ENCODE measurements at places on chromosomes 12 and 14. TPM values are rescaled to one million over a fixed set of nuclear protein-coding genes. Genes with fewer than 3 reads are reported as not detected.

Gene ZC2HC1C
- 6.7 TPM for total RNA-seq

Gene SPX
- total RNA-seq = 2.3 TPM

Gene SYCP3
- 0.46 TPM for total RNA-seq

Gene DPY19L2
- total RNA-seq = 35.5 TPM

Gene RPL10L
- not detected for total RNA-seq

Gene STAC3
- total RNA-seq = 1.4 TPM

Gene UNG
- total RNA-seq = 27.0 TPM

Gene SLCO1B1
- total RNA-seq = not detected

Gene GPR84
- total RNA-seq = 0.23 TPM

Gene CTSG
- 1.6 TPM for total RNA-seq

Gene EMP1
- 5.3 TPM for total RNA-seq

Gene VEZT
- total RNA-seq = 212 TPM

Gene LUM
- 11.8 TPM for total RNA-seq

Gene NUP107
- 48.2 TPM for total RNA-seq

Gene LTB4R2
- total RNA-seq = 1.8 TPM

Gene IL26
- not detected for total RNA-seq

Gene FAM181A
- total RNA-seq = 6.7 TPM

Gene KRT6C
- not detected for total RNA-seq

Gene DHH
- total RNA-seq = 0.46 TPM

Gene KLHL33
- total RNA-seq = 0.23 TPM

Gene RNASE4
- total RNA-seq = 1.2 TPM

Gene SLC10A1
- total RNA-seq = not detected

Gene DCAF5
- total RNA-seq = 33.7 TPM

Gene CCDC196
- not detected for total RNA-seq

Gene PEBP1
- total RNA-seq = 324 TPM

Gene BEGAIN
- total RNA-seq = 10.1 TPM

Gene OTOGL
- total RNA-seq = 0.46 TPM

Gene CCDC92
- total RNA-seq = 27.0 TPM

Gene DAO
- total RNA-seq = not detected

Gene MEG3
- total RNA-seq = 487 TPM

Gene MYF6
- 0.92 TPM for total RNA-seq

Gene LIN7A
- 60.0 TPM for total RNA-seq

Gene VDR
- total RNA-seq = 0.23 TPM

All from diencephalon (tissue), 1 donor.